ENCODE measurements at places on chromosomes 4 and X.
A peak's percentile ranks its signal among the peaks of the same experiment; 100 is the strongest.

DNA sequence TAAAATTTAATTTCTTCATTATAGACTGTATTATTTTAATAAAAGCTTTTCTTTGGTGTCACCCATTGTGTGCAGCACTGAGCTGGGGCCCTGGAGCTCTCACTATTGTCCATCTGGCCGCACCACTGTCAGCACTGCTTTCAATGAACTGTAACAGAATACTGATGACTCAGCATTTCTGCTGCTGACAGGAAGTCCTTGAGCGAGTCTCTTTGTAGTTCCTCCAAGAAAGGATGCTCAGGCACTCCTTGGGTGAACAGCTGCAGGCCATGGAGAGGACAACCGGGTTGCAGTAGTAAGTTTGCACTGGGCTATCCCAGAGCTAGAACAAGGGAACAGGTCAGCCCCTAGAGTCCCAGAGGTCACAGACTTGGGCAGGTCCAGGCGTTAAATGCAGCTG, 81.6 kb downstream of the SORBS2 start:
- DNase-seq, result no peak

DNA sequence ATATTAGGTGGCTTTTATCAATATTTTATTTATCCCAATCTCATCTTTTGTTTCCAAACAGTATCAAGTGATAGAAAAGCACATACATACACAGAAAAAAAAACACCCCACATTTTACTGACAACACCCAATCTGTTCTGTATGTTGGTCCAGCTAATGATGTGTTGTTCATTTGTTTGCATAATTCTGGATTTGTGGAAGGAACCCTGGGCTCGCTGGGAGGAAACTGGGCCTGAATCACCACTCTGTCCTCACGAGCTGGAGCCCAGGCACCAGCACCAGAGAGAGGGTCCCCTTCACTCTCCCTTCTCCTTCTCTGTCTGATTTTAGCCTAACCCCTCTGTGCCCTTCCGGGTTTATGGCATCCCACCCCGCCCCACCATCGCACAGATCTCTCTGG, 79.8 kb downstream of the PSAPL1 start:
- DNase-seq, result peak; percentile 50

GRCh38 chrX:118594697-118595420, 99.2 kb downstream of the DOCK11 start:
- no peak for DNase-seq

DNA sequence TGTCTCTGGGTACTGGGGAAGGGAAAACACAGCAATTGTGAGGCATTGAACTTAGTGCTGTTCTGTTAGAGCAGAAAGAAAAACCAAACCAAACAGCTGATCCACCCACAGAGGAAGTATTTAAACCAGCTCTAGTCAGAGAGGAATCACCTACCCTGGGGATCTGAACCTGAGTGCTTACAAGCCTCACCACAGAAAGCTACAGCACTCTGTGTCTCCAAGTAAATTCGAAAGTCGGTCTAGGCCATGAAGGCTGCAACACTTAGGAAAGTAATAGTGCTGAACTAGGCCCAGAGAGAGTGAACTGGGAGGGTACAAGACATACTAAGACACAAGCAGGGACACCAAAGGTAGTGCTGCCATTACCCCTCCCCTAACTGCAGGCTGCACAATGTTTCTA, 142.2 kb upstream of the CXorf51A start:
- no peak for DNase-seq

- no peak for DNase-seq
Measured at GRCh38 chrX:12401252-12401651, 263.0 kb downstream of the FRMPD4 start.

DNA sequence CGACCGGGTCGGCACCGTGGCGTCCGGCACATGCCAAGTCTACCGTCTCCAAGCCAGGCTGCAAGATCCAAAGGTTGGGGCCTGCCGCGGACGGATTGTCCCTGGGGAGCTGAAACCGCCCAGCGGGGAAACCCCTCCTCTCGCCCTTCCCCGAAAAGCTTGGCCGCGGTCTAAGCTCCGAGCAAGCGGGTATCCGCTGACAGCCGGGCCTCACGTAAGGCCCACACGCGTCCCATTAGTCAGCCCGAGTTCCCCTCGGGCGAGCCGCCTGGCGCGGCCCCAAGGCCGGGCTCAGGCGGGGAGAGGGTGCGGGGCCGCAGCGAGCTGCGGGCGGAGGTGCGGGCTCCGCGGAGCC, 6.8 kb upstream of the BCOR start:
- DNase-seq, result peak; percentile 54

DNA sequence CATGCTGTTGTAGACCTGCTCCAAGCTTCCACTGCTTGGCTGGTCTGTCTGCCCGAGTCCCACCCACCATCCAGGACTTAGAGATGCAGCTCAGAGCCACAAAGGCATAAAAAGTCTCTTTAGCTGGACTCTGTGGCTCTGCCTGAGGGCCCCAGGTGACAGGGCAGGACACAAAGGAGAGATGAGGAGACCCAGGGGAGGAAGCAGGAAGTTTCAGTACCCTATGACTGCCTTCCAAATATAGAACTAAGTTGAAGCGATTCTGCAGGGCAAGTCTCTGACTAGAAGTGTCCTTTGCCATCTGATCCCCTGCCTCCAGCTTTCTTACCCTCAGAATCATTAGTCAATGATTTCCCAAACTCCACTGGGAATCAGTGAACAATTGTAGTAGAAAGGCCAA, 11.2 kb upstream of the CXCR3 start:
- no peak for DNase-seq

DNA sequence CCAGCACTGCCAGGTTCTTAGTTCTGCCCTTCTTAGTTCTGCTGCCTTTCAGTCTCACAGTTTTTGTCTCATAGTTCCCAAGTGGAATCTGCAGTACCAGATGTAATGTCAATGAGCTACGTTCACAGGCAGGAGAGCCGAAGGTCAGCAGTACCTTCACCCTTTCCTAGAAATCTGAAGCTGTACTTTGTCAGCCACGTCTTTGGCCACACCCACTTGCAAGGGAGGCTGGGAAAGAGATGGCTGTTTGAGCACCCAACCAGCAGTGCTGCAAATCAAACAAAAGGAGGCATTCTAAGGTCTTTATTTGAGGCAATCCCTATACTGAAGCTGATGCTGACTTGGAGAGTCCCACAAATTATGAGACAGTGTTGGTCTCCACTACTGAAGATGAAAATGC, 199.1 kb upstream of the NPY2R start:
- DNase-seq, result no peak

DNA sequence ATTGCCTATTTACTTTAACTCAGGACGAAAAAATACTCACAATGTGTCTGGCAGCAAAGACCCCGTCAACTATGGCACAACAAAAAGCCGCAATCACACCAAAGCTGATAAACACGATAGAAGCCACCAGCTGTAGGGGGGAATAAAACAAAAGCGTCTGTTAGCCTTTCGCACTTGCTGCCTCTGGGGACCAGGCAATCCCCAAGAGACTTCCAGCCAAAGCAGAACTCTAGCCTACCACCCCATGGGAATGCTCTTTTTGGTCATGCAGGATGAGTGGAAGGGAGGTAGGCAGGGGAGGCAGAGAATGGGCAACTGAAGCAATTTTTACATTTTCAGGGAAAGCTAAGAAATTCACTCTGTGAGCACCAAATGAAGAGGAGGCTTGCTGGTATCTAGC, 20.1 kb downstream of the TMEM255A start:
- DNase-seq, result no peak

DNA sequence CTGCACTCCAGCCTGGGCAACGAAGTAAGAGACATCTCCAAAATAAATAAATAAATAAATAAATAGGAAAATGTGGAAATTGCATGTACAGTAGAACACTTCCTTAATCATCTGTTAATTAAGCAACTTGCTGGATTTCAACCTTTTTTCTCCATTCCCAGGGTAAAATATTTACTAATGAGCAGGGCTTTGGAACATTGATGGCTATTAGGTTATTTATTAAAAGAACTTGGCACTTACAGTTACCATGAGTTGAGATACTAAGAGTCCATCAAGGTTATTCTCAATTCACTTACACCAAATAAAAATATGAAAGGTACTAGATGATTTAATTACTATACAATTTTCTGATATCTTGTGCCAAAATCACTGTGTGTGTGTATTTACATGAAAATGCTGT, 607.1 kb downstream of the PCDH18 start:
- no peak for DNase-seq

- DNase-seq, result no peak
Measured at GRCh38 chr4:6937754-6938153, 28.1 kb downstream of the TBC1D14 start.

DNA sequence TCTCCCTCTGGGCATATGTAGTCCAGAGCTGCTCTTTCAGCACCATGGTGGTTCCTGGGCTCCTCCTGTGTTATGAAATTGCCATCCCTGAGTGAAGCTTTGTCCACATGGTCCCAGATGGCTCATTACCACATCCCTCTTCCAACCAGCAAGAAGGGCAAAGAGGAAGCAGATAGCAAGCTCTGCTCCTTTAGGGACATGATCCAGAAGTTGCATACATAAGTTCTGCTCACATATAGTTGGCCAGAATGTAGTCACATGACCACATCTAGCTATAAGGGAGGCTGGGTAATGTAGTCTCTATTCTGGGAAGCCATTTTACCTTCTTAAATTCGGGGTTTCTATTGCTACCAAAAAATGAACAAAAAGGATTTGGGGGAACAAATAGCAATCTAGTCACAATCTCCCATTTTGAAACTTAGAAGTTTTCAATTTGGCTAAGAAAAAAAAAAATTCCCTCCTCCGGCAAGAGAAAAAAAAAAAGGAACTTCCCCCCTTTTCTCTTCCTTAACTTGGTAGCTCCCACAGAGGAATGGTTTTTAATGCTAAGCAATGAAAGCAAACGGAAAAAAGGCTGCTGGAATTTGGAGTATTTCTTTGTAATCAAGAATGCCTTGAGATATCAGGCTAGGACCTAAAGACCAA, 88.2 kb upstream of the USP9X start:
- peak; percentile 38 for DNase-seq

DNA sequence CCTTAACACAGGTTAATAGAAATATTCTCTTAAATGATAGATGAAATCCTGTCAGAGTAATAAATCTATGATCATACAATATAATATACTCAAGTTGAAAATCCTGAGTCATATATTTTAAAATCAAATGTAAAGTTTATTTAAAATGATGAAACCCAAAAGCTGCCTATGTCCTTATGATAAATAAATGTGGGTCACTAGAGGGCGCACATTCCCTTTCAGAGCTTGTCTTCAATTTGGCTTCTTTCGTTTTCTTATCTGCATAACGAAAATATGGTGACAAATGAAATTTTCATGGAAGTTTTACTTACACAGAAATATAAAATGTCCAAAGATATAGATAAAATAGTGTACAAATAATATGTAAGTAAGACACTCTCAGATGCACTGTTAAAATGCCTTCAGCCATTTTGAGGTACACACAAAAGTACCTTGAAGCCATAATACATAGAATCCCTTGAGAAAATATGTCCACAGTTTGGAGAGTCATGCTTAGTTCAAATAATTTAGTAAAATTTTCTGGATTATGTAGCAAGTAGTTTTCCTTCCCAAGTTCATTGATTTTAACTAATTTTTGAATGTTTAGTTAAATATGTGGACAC, 680.4 kb downstream of the DMD start:
- peak; percentile 7 for DNase-seq

DNA sequence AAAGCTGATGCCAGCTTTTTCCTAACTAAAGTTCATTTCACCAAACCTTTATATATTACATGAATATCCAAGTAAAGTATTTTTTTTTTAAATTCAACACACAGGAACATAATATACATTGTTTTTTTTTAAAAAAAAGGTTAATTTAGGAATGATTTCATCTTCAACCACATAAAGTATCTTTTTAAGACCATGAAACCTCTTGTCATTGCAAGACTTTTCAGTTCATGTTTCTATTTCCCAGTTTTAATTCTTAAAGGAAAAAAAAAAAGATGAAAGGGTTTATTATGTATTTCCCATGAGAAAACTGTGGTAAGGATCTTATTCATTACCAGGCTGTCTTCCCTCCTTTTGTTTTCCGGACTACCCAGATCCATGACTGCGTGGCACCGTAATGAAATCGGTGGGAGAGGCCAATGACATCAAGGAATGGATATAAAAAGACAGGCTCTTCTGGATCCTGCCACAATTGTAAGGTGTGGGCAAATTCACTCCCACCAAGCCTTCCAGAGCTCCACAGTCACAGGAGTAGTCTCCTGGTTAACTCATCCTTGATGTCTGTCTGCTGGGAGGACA, 84.7 kb upstream of the CBR4 start:
- DNase-seq, result no peak

DNA sequence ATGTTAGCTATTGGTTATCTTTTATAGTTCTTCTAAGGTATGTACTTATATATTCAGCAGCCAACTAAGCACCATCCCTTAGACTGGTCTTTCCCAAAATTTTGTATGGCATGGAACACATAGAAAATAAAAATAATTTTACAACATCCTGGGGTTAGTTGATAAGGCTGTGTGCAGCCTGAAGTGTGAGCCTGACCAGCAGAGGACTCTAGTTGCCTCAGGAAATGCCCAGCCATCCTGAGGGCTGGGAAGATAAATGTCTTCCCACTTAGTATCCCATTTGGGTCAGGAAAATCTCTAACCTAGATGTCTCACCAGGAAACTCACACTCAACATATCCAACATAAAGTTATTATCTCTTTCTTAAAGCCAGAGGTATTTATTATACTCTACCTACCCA, 251.4 kb upstream of the POF1B start:
- no peak for DNase-seq
